Activated naive CD4-positive, alpha-beta T cell (primary cell): ENCODE measurements at places on chromosomes 1 and 21.

- no peak for DNase-seq
These were observed 408.8 kb downstream of the PLA2G4A start for GRCh38 chr1:187237542-187237941.

DNA sequence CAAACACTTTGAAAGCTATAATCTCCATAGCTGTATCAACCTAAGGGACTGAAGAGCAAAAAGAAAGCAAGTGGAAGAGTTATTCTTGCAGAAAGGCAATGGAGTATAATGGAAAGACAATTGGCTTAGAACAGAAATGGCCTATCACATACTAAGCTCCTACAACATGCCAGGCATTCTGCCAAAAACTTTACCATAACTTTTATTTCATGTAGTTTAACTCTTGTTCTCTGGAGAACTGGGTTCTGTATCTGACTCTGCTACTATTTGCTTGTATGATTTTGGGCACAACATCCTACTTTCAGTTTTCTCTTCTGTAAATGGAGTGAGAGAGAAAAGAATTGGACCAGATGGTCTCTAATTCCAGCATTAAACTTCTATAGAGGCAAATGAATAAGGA is 449.1 kb downstream of the GPATCH2 start:
- DNase-seq, result no peak

GRCh38 chr21:15274701-15275485 is 210.1 kb upstream of the NRIP1 start:
- DNase-seq, result no peak

- DNase-seq, result no peak
These were observed 389.3 kb downstream of the OMA1 start for GRCh38 chr1:58157256-58157655.
